ENCODE measurements at places on chromosomes 13 and 19.

DNA sequence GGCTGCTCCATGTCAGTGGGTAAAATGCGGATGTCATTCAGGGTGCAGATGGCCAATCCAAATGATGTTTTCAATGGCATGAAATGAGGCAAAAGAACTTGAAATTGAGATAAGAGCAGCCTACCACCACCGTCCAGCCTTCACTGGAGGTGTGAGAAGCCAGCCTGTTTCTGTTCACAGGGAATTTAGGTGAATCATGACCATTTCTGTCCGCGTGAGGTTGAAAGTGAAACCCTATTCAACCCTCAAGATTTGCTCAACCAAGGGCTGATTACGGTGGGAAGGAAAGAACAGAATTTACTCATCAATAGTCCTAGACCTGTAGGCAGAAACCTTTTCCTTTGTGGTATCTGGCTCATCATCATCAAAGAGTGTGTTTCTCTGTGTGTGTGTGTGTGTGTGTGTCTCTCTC is 370.7 kb downstream of the COG6 start:
- no peak for DNase-seq

DNA sequence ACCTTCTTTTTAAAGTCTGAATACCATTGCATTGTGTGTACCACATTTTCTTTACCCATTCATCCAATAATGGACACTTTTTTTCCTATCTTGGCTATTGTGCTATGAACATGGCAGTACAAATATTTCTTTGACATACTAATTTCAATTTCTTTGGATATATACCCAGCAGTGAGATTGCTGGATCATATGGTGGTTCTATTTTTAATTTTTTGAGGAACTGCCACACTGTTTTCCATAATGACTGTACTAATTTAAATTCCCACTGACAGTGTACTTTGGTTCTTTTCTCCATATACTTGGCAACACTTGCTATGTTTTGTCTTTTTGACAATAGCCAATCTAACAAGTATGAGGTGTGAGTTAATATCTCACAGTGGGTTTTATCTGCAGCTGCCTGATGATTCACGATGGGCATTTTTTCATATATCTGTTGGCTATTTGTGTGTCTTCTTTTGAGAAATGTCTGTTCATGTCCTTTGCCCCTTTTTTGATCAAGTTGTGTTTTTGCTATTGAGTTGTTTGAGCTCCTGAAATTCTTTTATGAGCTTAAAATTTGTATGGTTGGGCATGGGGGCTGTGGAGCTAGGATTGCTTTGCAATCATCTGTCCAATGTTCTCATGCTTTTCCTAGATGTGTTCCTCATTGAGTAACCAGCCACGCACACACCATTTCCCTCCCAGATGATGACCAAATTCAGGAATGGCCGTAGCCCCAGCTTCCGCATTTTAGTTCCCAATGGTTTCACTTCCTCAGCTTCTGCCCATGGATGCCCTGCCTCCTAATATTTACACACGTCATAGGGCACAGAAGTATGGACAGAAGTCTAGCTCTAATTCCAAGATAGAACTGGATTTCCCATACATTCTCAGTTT is 380.0 kb upstream of the SGCG start:
- DNase-seq = no peak

- DNase-seq = no peak
Observed at GRCh38 chr13:19074519-19074918, 107.1 kb downstream of the TUBA3C start.

GRCh38 chr13:95254339-95254738 is 46.9 kb downstream of the ABCC4 start:
- no peak for DNase-seq

DNA sequence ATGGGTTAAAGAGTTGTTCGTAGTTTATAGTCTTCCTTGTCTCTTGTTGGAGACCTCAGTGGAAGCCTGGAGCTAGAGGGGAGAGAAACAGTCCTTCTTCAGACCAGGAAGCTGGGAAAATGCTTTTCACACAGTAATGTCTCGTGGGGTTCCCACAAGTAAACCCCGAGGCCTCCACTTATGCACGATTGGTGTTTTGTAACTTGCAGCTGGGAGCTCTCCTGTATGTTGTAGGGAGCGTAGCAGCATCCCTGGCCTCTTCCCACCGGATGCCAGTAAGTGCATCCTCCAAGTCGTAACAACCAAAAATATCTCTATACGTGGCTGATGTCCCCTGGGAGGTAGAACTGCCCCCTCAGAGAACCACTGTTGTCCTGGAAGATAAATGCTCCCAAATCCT is 3.5 kb downstream of the CHAF1A start:
- DNase-seq = no peak

GRCh38 chr19:6735181-6735911 is 2.0 kb downstream of the GPR108 start:
- DNase-seq = no peak

DNA sequence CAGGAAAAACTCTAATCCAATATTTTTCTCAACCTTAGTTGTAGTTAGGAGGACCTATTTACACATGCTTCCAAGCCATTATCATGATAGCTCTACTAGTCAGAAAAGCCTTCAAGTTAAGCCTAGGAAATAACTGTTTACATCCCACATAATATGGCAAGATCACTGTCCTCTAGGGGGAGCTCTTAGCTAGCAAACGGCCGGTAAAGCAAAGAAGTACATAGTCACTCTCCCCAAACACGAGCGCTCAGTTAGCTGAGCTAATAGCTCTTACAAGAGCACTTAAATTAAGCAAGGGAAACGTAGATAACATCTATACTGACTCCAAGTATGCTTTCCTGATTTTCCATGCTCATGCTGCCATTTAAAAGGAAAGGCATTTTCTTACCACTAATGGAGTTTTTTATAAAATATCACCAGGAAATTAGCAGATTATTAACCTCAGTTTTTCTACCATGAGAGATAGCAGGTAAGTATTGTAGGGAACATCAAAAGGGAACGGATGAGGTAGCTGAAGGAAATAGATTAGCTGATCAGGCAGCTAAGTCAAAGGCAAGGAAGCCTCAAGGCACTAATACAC is 100.6 kb upstream of the PABPC3 start:
- peak; percentile 76 for DNase-seq

Measured in NCI-H2171 treated with DMSO at 0.1 percent for 48 hours (cell line).